Epithelial cell of esophagus (primary cell): ENCODE measurements at places on chromosomes 1 and 21.

DNA sequence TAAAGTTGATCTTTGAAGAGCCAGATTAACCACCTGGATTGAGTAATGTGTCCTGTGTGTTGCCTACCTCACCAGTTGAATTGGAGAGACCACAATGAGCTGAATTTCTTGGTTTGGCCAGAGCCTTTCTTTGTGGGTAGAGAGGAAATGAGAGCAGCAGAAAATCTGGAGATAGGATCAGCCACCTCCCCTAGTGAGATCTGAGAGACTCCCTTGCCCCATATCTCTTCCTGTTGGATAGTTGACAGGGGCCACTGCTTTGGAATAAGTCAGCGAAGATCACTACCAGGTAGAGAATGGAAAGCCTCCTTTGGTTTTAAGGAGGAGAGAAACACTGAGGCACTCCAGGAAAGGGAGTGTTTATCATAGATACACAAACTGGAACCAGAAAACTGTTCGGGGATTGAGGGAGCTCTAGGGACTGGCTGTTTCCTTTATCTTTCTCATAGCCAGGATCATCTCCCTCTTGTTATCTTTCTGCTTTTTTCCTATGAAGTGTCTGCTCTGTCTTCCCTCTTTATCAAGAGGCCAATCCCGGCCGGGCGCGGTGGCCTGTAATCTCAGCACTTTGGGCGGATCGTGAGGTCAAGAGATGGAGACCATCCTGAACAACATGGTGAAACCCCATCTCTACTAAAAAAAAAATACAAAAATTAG is 21.3 kb upstream of the ZNF326 start:
- no peak for DNase-seq

- DNase-seq, result no peak
Observed at GRCh38 chr1:231417513-231417912, 4.6 kb downstream of the EGLN1 start.

GRCh38 chr1:73100216-73100615 is 817.9 kb upstream of the NEGR1 start:
- DNase-seq, result no peak

- DNase-seq, result no peak
Observed at GRCh38 chr1:6961905-6962477, 176.7 kb downstream of the CAMTA1 start.

DNA sequence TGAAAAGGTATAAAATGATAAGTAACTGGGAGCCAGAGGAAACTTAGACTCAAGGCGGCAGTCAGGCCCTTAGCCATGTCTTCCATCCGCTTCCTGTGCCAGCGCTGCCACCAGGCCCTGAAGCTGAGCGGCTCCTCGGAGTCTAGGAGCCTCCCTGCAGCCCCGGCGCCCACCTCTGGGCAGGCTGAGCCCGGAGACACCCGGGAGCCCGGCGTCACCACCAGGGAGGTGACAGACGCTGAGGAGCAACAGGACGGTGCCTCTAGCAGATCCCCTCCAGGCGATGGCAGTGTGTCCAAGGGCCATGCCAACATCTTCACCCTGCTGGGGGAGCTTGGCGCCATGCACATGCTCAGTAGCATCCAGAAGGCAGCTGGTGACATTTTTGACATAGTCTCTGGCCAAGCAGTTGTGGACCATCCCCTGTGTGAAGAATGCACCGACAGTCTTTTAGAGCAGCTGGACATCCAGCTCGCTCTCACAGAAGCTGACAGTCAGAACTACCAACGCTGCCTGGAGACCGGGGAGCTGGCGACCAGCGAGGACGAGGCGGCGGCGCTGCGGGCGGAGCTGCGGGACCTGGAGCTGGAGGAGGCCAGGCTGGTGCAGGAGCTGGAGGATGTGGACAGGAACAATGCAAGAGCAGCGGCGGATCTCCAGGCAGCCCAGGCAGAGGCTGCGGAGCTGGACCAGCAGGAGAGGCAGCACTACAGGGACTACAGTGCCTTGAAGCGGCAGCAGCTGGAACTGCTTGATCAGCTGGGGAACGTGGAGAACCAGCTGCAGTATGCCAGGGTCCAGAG is at the start of gene BECN2:
Gene BECN2, plus strand, starts transcription at position 76 of the 803 bp plus-strand sequence. Its CDS starts 0 bp downstream, at position 76.
- no peak for DNase-seq

- no peak for DNase-seq
Observed at GRCh38 chr21:23694390-23694789, 1912.9 kb downstream of the MRPL39 start.

- peak; percentile 37 for DNase-seq
Observed at GRCh38 chr1:244992833-244993232, 128.5 kb upstream of the HNRNPU start.

DNA sequence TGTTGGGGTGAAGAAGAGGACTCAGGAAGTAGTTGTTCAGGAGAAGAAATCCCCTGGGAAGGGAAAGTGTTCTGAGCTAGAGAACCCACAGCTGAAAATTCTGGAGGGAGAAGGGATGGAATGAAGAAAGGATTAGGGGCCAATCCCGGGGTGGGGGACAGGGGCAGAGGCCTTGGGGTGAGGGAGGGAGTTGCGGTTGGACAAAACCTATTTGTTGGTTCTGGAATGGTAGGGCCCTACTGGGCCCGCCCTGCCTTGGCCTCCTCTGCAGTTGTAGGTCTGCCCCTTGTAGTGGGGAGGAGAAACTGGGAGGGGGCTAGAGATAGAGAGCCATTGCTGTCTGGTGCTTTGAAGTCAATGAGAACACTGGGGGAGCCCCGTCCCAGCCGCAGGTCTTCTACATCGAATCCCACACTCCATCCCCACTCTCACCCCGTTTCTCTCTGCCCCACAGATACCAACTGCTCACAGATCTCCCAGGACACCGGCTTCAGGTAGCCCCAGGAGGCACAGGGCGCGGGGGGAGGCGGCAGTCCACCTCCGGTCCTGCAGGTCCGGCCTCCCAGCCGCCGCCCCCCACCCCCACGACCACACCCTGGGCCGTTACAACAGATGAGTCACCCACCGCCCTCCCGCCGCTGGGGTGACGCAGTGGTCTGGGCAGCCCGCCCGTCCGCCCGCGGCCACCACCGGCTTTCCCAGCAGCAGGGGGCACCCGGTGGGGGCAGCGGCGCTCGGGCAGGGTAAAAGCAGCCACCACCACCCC is 1.1 kb downstream of the TAGLN2 start:
- DNase-seq, result peak; percentile 91

DNA sequence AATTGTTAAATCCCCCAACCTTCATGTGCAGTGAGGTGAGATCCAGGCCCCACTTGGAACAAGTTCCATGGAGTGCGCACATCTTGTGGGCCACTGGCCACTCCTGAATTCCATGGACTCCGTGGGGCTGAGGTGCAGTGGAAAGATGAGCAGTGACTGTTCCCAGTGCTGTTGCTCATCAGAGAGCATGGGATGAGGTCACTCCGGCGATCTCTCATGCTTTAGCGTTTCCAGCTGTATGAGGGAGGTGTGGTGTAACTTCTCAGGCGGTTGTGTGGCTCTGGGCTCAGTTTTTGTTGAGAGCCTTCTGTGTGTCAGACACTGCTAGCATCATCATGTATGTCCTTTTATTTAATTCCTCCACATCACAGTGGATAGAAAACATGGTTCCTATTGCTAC is 96.2 kb downstream of the GALNT2 start:
- DNase-seq, result peak; percentile 48

DNA sequence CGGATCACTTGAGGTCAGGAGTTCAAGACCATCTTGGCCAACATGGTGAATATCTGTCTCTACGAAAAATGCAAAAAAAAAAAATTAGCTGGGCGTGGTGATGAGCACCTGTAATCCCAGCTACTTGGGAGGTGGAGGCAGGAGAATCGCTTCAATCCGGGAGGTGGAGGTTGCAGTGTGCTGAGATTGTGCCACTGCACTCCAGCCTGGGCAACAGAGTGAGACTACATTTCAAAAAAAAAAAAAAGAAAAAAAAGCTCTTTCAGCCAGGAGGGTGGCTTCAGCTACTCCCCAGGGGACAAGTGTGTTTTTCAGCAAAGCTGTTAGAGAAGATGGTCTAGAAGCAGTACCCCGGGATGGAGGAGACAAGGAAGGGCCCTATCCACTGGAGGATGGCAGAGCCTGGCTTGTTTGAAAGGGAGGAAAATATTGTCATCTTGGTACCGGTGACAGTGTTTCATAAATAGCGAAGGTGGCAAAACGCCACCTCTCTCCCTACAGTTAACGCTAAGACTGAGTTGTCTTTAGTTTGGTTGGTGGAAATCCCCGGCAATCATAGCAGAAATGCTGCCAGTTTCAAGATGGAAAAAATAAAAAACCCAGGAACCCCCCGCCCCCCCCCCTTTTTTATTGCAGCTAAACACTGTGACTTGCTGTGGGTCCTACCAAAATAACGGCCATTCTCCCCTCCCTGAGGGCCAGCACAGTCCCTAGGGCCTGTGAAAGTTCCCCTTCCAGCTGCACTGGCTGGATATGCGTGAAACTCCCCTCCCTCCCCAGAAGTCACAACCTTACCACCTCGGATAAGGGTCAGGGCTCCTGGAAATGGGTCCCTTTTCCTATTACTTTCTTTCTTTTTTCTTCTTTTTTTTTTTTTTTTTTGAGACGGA is 3.5 kb downstream of the PIK3CD start:
- DNase-seq, result no peak

GRCh38 chr1:14947421-14947820 is 206.1 kb upstream of the TMEM51 start:
- no peak for DNase-seq

- peak; percentile 88 for DNase-seq
Observed at GRCh38 chr1:17192394-17193221, 12.3 kb upstream of the PADI1 start.
